Activated CD8-positive, alpha-beta memory T cell treated with anti-CD3 and anti-CD28 coated beads for 1 hour (primary cell): ENCODE measurements at places on chromosomes 3 and 15.

DNA sequence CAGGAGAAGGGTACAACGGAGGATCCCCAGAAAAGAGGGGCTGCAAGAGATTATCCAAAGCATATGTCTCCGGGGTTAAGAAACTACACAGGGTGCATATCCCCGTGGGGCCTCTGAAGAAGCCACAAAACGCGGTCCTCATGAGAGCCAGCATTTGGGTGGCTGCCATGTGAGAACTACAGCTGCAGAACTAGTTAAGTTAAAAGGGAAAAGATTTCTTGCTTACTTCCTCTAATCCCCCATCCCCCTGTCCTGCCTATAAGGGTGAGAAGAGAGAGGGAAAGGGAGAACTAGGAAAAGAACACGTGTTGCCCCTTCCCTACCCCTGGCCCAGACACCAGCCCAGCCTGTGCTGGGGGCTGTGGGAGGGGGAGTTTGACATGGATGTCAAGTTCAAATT lies 70.4 kb upstream of the PCSK6 start:
- no peak for DNase-seq

DNA sequence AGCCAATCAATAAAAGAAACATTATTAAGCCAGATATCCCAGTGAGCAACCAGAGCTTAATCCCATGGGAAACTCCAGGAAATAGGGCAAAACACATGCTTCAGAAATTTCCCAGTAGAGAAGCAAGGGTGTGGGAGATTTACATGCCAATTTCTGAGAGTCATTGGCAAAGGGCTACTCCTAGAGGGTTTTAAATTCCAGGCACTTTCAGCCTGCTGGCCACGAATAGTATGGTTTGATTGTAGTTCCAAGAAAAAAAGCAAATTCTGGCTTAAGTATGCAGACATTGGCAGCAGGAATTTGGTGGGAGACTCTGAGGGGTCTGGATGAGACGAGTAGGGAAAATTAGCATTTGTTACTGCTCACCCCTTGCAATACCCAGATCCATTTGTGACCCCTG lies 402.1 kb upstream of the SUCLG2 start:
- DNase-seq = no peak

DNA sequence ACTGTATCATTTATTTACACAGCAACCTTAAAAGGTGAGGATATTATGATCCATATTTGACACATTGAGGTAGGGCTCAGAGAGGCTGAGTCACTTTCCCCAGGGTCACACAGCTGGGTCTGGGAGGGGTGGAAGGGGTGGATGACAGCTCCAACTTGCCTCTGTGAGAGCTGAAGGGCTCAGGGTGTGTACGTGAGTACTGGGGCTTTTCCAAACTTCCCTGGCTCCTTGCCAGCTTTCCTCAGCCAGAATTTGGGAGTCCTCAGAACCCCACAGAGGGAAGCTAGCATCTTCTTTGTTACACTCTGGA lies 58.3 kb upstream of the SLC6A11 start:
- DNase-seq = no peak

DNA sequence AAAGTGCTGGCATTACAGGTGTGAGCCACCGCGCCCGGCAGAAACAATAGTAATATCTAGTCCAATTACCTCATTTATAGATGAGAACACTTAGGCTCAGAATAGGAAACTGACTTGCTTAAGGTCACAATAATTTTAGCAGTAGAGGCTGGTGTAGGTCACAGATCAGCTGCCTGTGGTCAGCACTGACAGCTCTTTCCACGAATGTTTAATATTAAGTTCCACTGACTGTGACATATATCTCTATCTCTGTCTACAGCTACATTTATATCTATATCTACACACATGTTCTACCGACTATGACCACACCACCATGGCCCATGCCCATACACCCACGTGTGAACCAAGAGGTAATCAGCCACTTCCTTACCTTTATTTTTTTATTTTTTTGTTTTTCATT lies 40.2 kb upstream of the DLG1 start:
- DNase-seq = no peak

DNA sequence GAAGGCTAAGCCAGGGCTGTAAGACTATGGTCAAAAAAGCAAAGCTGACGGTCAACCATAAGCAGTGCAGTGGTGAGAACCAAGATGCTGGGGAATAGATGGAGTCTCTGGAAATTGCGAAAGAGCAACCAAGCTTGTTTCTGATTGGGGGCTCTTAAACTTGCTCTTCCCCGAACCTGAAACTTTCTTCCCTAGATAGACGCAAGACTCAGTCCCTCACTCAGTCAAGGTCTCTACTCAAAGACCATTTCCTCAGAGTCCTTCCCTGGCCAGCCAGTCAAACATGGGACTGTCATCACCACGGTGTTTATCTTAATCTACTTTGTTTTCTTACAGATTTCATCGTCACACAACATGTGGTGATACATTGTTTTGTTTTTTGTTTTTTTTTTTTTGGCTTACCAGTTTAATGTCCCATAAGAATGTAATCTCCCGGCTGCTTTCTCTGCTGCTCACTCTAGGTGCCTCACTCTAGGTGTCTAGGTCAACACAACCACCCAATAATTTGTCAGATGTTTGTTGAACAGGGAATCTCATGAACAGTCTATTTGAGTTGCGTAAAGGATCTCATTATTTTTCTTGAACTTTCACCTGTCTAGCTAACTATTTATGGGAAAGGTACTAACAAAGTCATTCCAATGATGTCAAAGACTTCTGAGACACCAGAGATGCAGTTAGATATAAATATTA lies 495.4 kb downstream of the FOXP1 start:
- DNase-seq = no peak

DNA sequence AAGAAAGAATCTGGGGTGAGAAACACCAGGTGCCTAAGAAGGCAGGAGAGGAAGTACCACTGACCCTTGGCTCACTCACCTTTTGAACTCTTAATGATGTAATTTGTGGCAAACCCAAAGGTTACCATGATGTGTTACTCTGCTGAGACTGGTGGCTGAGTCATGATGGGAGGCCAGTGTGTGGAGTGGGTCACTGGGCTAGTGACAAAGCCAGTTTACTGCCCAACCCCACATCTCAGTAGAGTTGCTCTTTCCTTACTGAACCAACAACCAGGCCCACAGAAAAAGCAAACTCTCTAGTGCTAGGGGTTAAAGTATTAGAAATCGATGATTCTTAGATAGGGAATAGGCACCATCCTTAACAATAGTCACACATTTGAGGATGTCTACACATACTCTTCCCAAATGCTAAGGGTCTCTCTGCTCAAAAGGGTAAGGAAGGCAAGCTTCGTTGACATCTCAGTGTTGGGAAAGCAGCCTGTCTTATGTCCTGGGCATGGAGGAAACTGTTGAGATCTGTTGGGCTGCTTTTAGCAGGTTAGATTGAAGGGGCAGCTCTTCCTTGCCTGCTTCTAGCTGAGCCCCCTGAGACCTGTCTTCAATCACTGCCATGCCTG lies 3.1 kb downstream of the RBP2 start:
- DNase-seq = no peak

DNA sequence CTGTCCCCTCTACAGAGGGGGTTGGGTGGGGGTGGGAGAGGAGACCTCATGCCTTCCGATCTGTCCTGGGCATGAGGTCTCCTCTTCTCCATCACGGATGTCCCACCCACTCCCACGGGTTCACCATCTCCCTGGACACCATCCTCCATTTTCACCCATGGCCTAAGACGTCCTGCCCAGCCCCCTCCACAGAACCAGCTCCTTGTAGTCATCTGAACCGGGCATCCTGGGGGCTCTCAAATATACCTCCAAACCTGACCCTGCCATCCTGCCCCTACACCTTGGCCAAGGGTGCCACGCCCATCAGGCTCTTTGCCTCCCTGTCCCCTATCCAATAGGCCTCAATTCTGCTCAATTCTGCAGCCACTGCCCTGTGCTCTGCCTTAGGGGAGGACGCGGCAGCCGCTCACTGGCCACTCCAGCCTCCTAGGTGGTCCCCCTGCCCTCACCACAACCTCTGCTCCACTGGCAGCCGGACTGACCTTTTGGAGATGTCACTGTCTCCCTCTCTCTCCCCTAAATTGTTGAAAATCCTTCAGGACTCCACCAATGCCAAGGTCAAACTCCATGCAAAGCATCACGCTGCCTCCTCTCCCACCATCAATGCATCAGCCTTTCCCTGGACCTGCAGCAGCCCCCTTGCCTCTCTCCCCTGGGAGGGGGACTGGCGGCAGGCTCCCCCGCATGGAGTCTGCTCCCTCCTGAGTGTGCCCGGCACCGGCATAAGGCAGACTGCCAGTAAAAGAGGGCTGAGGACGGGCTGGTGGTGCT lies 9.4 kb upstream of the ANPEP start:
- no peak for DNase-seq

- no peak for DNase-seq
These were observed 79.1 kb upstream of the CGNL1 start for GRCh38 chr15:57297163-57297593.

GRCh38 chr3:127556565-127556964 lies 34.0 kb downstream of the TPRA1 start:
- DNase-seq = no peak

DNA sequence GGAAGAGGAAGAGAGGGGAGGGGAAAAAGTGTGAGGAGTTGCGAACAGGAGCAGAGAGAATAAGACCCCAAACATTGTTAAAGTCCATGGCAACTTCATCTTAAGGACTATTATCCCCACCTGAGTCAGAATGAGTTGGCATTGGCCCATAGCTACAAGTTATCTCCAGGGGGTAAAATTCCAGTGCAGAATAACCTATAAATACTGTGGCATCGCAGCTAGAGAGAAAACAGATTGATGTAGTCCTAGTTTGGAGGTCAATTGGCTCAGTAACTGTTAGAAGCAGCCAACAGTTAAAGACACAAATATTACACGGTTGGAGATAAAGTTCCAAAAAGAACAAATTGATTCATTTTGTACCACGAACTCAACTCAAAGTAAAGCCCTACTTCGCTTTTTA lies 313.9 kb upstream of the CCDC54 start:
- DNase-seq = no peak

DNA sequence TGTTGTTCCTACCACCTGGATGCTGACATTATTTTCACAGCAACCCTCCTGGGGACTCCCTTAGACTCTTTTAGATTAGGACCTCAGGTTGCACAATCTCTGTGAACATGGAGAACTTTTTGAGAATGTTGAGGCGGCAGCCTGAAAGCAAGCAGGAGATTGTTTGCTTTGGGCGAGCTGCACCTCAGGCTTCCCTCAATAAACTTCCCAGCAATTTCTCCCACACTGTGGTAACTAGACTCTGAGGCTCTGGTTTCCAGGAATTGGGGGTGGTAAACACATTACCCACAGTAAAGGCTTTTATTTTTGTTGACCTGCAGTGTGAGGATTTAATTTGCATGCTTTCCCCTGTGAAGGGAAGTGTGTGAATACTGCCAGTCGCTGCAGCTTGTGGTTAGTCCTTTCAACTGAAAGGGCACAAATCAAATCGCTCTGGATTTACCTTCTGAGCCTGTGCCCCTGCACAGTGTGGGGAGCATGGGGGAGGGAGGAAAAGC lies 35.2 kb upstream of the SIAH2 start:
- no peak for DNase-seq

DNA sequence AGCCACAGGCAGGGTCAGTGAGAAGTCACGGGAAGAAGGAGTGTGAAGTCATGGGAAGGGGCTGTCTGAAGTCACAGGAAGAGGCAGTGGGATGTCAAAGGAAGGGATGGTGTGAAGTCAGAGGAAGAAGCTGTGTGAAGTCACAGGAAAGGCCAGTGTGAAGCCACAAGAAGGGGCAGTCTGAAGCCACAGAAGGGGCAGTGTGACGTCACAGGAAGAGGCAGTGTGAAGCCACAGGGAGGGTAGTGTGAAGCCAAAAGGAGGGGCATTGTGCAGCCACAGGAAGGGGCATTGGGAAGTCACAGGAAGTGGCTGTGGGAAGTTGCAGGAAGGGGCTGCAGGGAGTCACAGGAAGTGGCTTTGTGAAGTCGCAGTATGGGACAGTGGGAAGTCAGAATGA lies 35.1 kb downstream of the GASK1A start:
- DNase-seq = no peak

DNA sequence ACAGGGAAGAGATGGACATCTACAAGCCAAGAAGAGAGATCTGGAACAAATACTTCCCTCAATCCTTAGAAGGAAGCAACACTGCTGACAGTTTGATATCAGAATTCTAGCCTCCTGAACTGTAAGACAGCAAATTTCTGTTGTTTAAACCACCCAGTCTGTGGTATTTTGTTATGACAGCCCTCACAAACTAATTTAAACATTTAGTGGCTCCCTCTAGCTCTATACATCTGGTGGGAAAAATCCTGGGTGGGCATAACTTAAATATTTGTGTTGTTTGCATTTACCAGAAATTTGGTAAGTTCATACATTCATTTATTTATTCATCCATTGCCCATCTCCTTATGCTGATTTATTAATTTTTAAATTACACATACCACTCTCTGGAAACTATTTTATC lies 62.5 kb upstream of the GSK3B start:
- no peak for DNase-seq

- no peak for DNase-seq
These were observed 108.3 kb upstream of the ETV5 start for GRCh38 chr3:186216900-186217819.

DNA sequence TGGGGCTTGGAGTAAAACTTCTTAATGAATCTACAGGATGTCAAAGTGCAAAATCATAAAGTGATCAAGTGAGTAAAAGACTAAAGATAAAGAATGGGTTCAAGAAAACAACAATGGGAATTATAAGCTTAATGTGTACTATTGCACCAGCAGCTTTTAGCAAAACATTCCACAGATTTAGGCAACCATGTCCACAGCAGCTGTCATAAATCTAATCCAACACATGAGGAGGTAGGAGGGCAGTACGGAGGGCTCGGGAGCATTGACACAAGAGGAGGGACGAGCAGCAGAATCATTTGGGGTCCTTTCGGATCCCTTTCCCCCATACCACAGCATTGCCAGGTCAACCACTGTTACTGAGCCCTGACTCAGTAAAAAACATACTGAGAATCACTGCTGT lies 464.3 kb upstream of the WNT5A start:
- DNase-seq = no peak

GRCh38 chr3:51794206-51794605 lies 15.2 kb upstream of the IQCF6 start:
- DNase-seq = no peak

DNA sequence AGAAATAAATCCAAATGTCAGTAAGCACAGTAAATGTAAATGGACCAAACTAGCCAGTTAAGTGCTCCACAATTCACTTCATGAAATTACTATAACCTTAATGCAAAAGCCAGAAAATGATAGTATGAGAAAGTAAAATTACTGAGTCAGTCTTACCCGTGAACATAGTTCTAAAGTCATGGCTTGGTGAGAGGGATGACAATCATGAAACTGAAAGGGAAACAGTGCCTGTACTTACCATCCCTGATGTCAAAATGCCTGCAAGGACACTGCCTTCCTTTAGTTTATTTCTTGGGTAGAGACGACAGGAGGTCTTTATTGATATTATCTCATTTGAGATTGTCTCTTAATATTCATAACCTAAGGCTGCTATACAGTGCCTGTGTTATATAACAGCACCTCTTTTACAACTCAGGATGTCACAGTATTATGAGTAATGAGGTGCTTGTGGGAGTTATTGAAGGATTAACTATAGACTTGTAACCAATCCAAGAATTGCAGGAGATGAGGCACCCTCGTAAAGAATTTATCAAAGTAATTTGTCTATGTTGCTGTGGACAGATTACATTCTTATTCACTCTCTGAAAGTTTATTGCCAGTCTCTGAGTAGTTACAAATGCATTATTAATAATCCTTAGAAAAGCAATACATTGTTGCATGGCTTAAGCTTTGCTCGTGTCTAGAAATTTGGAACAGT lies 142.9 kb upstream of the BFSP2 start:
- no peak for DNase-seq

- DNase-seq = no peak
These were observed 532.9 kb upstream of the IL12A start for GRCh38 chr3:159455741-159456181.

GRCh38 chr3:149527531-149528339 lies 53.2 kb downstream of the TM4SF4 start:
- DNase-seq = no peak

GRCh38 chr3:114389156-114389555 lies 95.3 kb downstream of the TIGIT start:
- no peak for DNase-seq
